ENCODE measurements at places on chromosomes 2 and 18. TPM values are rescaled to one million over a fixed set of nuclear protein-coding genes. Genes with fewer than 3 reads are reported as not detected.

DNA sequence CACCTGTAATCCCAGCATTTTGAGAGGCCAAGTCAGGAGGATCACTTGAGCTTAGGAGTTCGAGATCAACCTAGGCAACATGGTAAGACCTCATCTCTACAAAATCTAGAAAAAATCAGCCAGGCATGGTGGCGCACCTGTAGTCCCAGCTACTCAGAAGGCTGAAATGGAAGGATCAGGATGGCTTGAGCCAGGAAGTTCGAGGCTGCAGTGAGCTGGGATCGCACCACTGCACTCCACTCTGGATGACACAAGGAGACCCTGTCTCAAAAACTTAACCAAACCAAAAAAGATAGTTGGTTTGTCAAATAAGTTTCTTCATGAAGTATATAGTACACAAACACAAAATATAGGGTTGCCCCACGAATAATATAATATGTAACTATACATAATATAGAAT lies 197.6 kb downstream of the DPP4 start:
- DNase-seq: no peak

DNA sequence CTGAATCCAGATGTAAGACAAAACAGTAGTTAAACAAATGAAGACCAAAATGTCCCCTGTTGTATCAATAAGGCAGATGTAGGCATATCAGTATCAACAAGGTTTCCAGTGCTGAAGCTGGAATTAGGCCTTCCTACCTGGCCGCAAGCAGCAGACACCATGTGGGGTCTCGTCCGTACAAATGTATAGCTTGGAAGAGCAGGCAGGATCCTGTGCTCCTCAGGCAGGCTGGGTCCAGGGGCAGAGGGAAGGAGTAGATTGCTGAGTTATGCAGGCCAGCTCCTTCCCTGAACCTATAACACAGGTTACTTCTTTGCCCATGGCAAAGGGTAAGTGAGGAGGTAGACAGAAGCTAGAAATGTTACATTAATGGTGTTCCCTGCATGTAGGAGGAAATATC lies 23.5 kb downstream of the NTSR2 start:
- DNase-seq: no peak

DNA sequence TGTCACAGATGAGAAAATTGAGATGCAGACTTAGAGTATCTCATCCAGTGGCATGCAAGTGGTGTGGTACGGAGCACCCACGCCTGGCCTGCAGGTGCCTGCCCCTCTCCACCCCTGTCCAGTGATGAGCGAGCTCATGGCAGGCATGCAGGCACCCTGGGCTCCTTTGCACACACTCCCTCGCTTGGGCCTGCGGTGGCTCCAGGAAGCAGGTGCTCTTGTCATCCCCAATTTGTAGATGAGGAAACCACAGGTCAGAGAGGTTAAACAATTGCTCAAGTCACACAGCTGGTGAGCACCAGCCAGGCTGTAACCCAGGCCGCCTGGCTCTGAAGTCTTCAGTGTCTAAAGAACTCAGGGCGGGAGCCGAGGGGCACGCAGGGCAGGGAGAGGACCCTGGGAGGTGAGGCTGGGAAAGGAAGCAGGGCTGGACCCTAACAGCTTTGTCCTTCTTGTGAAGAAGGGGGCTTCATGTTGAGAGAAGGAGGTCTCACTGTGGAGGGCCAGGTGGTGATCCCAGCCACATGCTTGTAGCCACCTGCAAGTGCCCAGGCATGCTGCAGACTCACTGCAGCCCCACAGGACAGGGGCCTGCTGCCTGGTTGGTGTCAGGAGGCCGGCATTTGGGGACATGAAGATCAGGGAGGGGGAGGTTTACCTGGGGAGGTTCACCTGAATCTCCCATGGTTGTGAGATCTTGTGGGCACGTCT lies 166.2 kb downstream of the SH3RF3 start:
- no peak for DNase-seq

GRCh38 chr18:30093376-30093775 lies 949.2 kb downstream of the DSC3 start:
- DNase-seq: no peak

The CPO gene
- 0.90 TPM for total RNA-seq

GRCh38 chr18:77108001-77108692 lies 24.4 kb downstream of the MBP start:
- peak; percentile 78 for DNase-seq

DNA sequence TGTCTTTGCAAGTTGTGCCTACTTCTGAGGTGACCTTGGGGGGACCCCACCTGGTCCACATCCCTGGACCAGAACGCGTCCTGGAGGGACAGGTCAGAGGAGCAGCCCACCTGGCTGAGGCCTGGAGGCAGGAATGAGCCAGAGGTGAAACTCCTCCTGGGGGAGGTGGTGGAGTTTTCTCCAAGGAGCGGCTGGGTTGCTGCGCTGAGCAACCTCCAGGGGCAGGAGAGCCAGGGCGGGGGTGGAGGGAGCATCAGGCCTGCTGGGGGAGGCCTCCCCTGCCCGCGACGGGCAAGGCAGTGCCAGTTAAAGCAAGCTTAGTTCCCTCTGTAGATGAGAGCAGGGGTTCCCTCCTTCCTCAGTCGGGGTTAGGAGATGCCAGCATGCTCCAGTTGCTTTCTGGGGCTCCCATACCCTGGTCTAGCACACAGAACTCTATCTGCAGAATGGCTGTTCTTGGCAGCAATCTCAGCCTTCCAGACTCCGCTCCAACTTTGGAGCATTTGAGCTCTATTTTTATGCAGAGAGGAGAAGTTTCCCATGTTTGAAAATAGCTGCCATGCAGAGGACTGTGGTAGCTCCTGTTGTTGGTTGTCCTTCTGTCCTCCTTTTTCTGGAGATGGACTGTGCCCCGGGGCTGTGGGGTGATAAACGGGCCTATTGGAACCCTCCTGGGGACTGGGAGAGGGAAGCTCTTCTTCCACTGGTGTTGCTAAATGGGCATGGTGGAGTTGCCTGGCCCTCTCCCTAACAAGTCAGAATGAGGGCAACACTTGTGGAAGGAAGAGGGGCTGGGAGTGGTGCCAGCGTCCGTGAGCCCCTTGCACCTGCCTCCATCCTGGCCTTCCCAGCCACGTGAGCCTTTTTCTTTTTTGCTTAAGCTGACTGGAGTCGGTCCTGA lies 39.1 kb downstream of the B3GNT2 start:
- DNase-seq: no peak

- no peak for DNase-seq
Measured at GRCh38 chr2:101930847-101931246, 60.9 kb upstream of the IL1R2 start.

- peak; percentile 79 for DNase-seq
Measured at GRCh38 chr2:226721541-226721940, 78.1 kb downstream of the IRS1 start.

All from uterus (tissue), 4 donors.